ENCODE measurements at places on chromosomes 2 and 18.

GRCh38 chr2:132697556-132698205, 27.7 kb upstream of the LYPD1 start:
- DNase-seq, result no peak

- DNase-seq, result no peak
Measured at GRCh38 chr2:27756544-27757498, 14.7 kb upstream of the MRPL33 start.

DNA sequence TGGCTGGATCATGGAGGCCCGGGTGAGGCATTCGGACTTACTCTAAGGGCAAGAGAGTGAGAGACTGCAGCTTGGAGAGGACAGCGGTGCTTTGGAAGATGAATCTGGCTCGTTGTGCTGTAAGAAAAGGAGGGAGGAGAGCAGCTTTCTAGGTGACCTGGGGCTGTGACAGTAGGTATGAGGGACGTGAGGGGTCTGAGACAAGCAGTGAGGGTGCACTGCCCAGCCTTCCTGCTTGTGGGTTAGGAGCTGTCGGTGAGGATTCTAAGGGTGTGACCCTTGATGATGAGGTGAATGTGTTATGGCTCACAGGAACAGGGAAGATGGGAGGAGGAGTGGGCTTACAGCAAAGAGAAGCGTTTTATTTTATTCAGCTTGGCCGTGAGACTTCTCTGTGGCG, 27.1 kb upstream of the RHOB start:
- DNase-seq, result no peak

DNA sequence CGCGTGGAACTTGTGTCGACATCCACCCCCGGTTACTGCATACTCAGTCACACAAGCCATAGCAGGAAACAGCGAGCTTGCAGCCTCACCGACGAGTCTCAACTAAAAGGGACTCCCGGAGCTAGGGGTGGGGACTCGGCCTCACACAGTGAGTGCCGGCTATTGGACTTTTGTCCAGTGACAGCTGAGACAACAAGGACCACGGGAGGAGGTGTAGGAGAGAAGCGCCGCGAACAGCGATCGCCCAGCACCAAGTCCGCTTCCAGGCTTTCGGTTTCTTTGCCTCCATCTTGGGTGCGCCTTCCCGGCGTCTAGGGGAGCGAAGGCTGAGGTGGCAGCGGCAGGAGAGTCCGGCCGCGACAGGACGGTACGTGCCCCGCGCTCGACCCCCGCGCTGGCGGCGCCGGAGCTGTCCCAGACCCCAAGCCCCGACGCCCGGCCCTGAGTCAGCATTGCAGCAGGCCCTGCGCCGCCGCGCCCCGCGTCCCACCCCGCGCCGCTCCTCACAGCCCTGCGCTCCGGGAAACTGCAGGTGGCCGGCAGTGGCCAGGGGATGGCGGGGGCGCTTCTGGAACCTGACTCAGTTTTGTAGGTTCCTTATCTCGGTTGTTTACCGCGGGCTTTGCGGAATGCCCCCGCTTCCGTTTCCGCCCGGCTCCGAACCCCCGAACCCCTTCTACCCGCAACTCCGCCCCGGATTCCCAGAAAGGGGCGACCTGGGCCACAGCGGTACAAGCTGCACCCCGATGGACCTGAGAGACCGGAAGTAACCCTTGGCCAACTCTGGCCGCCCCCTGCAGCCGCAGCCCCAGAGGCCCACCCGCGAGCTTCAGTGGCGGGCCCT, at the start of gene CFLAR:
TSS of gene CFLAR (plus strand) at position 50 of the 844 bp plus-strand sequence. CDS start 13,702 bp downstream, outside the sequence.
- DNase-seq, result peak; percentile 60

- no peak for DNase-seq
Measured at GRCh38 chr18:7626922-7627440, 59.9 kb downstream of the PTPRM start.
